ENCODE measurements at places on chromosomes 7 and 10.

DNA sequence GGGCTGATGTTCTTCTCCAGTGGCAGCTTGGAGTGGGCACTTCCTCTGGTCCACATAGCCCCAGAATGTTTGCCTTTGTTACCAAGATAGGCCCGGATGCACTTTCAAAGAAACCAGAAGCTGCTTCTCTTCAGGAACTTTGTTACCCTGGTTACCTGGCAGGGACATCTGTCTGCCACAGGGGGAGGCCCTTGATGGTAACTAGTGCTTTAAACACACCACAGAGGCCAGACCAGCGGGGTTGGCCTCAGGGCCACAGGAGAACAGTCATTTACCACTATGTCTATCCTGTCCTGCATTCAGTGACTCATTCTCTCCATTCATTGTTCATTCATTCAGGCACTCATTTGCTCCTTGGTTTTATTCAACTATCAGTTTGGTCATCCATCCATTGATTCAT, 11.9 kb upstream of the PLEKHA1 start:
- no peak for DNase-seq

GRCh38 chr10:31928549-31929260, at the start of gene ARHGAP12:
Gene ARHGAP12 (minus strand): TSS chr10:31928831. CDS start chr10:31908855, 19,976 bp downstream.
- peak; percentile 63 for DNase-seq

DNA sequence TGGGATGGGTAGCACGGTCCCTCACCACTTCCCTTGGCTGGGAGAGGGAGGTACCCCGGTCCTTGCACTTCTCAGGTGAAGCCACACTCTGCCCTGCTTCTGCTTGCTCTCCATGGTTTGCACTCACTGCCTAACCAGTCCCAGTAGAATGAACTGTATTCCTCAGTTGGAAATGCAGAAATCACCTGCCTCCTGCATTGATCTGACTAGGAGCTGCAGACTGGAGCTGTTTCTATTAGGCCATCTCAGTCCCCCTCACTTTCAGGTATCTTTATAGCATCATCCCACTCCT, 264.9 kb downstream of the ZWINT start:
- no peak for DNase-seq

DNA sequence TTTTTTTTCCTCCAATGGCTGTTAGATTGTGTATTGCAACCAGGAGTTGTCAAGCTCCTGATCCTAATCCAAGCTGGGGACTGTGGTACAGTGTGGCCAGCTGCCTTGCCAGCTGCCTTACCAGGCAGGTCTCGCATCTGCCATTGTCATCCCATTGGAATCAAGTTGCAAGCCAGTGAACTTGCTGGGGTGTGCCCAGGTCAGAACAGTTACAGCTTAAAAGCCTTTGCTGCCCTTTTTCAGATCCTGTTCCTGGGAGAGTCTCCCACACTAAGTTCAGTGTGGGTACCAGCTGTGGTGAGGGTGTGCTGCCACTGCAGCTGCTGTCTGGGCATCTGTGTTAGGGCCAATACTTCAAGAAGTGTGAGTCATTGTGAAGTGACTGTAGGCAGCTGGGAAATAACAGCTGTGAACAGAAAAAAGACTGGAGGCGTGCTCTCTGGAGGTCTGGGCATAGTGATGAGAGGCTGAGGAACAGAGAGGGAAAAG, 72.8 kb downstream of the CCNY start:
- peak; percentile 89 for DNase-seq

DNA sequence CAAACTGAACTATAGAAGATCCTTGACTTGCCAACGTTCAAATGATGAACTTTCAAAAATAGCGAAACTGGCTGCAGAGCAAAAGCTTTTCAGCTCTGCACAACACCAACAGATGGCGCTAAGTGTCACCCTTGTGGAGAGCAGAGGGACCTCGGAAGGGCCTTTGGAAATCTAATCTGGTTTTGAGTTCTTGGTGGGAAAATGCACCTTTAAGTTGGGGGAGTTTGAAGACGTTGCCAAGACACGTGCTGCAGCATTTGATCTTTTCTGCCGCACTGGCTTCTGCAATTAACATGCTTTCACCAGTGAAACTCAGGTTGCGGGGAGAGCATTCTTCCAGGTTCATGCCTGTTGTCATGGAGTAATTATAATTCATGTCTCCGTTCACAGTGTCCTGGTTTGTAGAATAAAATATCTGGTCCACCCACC, 26.3 kb upstream of the WDR11 start:
- DNase-seq, result peak; percentile 25

- DNase-seq, result no peak
These were observed 224.1 kb downstream of the DOCK4 start for GRCh38 chr7:111982133-111982532.

DNA sequence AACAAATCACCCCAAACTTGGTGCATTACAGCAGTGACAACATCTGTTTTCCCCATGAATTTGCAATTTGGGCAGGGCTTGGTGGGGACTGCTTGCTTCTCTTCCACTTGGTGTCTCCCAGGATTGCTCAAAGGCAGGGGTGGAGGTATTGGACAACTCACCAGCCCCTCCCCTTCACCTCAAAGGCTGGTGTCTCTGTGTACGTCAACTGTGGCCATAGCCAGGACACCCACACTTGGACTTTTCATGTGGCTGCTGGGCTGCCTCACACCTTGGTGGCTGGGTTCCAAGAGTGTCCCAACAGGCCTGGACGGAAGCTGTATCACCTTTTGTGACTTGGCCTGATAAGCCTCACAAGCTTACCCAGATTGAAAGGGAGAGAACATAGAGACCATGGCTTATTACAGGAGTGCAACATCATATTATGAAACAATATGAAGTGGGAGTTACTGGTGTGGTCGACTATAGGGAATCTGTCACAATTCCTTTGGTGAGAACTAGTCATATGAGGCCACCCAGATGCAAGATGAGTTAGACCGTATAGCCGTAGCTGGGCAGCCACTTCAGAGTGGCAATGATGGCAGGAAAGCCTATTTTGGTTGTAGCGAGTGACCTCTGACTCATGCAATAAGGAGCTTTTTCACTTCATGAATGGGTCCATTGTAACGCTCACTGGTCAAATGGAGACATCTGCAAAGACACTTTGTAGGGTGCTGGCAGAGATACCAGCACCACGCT, 187.6 kb upstream of the ITGB1 start:
- DNase-seq, result peak; percentile 65

DNA sequence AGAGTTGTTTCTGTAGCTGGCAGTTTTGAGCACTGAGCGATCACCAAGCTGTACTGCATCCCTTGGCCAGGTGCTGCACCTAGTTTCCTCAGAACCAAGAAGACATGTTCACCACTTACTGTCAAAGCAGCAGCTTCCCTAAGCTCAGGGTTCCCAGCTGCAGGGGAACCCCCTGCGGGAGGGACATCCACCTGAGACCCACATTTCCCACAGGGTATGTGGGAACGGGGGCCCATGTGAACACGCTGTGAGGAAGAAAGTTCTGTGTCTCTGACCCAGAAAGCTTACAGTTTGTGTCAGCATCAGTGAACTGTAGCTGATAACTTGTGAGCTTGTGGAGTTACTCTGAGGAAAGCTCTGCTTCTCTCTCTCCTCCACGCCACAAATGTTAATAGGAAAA, 436.8 kb upstream of the IGFBP3 start:
- DNase-seq, result no peak

GRCh38 chr10:7485244-7485556, 74.4 kb upstream of the SFMBT2 start:
- no peak for DNase-seq

DNA sequence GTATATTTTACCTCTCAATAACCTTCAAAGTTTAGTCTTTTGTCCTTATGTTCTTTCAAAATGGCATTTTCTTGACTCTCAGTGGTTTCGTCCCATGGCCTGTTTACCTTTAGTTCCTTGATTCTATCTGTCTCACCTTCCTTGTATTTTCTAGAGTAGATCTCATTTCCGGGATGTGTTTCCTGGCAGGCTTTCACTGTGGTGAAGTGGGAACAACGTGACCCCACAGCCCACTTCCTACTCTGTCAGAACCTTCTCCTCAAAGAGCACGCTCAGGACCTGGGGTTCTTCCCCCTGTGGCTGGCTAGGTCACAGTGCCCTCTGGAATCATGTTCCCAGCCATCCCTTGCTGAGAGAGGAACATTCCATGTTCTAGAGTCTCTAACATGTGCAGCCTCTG, 129.9 kb upstream of the ZNF32 start:
- no peak for DNase-seq

GRCh38 chr10:97748116-97748515, 11.2 kb downstream of the ZFYVE27 start:
- no peak for DNase-seq

- peak; percentile 23 for DNase-seq
These were observed 32.1 kb downstream of the JCAD start for GRCh38 chr10:30027057-30028005.

GRCh38 chr7:57225666-57226065, 93.4 kb upstream of the ZNF479 start:
- DNase-seq, result no peak

- DNase-seq, result no peak
These were observed 342.1 kb downstream of the PHF14 start for GRCh38 chr7:11315666-11316258.

GRCh38 chr10:88592906-88593305, 6.3 kb downstream of the LIPJ start:
- peak; percentile 20 for DNase-seq

- DNase-seq, result peak; percentile 49
These were observed 31.8 kb upstream of the GSDME start for GRCh38 chr7:24788961-24789576.

DNA sequence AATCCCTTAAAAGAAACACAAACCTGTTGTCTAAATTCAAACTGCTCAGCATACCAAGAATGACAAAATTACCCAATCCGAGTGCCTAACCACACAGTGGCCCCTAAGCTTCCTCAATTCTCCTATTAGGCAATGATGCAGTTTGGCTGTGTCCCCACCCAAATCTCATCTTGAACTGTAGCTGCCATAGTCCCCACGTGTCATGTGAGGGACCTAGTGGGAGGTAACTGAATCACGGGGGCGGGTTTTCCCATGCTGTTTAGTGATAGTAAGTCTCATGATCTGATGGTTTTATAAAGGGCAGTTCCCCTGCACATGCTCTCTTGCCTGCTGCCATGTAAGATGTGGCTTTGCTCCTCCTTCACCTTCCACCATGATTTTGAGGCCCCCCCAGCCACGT, 21.9 kb downstream of the PSAP start:
- peak; percentile 97 for DNase-seq

GRCh38 chr7:40551685-40552576, 417.1 kb downstream of the SUGCT start:
- DNase-seq, result peak; percentile 42

DNA sequence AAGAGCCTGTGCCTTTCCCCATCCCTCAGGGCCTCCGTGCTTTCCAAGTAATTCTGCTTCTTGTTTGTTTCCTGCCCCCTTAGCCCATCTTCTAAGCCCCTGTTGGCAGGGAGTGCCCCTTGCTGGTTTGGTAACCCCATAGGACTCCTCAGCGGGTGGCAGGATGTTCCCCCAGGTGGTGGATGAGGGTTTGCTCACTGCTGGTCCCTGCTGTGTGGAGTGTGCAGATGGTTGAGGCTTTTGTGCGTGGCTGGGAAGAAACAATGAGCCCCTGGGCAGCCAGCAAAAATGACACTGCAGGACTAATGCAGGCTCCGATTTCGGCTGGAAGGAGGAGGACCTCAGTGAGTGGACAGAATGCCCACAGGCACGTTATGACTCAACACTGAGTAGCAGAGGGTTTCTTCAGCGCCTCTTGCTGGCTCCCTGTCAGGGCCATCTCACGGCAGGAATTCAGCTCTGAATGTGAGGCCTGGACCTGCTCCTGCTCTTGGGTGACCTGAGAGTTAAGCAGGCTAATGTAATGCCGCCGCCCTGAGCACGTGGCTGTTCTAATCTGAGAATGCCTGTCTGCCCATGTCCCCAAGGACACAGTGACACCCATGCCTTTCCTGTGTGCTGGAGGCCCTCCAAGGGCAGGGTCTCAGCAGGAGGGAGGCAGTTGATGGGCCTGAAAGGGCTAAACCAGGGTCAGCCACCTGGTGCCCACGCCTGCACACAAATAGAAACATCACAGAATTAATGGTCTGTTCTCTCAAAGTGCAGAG, 16.6 kb downstream of the BAG3 start:
- DNase-seq, result no peak

GRCh38 chr7:48366096-48366495, 194.8 kb downstream of the ABCA13 start:
- DNase-seq, result no peak

DNA sequence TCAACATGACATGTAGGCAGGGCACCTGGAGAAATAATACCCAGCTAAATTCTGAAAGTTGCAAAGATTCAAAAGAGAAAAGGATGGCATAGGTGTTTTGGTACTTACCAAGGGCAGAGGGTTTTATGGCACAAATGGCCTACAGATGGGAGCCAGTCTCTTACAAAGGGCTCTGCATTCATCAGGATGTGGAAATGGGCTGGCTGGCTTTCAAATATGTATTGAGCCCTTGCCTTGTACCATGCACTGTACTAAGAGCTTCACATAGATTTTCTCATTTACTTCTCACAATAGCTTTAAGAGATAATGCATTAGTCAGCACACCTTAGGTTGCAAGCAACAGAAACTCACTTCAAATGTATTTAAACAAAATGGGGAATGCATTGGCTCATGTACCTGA, 327.1 kb downstream of the BICC1 start:
- DNase-seq, result no peak

GRCh38 chr7:2350861-2351260, 3.8 kb upstream of the EIF3B start:
- DNase-seq, result no peak

DNA sequence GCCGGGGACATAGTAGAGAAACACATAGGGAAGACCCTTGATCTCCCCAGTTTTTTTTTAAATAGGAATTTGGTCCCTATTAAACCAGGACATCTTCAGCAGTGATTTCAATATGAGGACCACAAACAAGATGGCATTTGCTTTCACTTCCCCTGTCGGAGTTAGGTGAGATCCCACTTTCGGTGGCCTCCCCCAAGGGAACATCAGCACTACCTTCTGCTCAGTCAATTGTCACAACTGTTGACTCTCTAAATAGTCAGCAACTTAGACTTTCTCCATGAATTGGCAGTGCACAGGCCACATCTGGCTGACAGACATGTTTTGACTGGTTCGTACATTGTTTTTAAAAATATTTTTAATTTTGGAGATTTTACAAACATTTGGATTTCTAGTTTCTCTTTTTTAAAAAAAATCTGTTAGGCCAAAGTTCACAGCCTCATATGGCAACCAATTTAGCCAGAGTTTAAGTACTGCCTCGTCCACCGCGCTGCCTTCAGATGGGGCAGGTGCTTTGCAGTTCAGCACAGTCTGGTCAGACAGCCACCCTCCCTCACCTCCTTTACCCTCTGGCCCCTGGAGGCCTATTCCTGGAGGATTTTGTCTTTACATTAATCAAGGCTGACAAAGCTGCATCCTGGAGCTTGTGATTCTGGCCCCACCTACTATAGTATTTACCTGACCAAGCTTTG, 139.2 kb upstream of the PRR15 start:
- no peak for DNase-seq

GRCh38 chr10:95840121-95840520, 67.7 kb upstream of the CC2D2B start:
- no peak for DNase-seq

DNA sequence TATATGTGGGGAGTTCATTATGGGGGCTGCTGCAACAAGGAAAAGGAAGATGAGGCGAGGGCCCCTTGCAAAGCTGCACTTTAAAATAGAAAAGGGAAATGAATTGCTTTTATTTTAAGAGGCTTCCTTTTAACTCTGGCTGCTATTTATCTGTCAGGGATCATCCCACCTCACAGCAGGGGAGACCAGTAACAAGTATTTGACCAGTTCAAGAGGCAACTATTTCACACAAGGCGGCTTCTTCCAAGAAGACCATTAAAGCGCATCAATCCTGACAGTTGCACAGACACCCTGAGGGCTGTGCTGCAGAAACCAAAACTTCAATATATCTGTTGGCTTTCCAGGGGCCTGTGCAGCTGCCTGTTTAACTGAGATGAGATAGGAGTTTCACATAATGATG, 1009.2 kb downstream of the SORCS3 start:
- no peak for DNase-seq

Data from inflammatory macrophage treated with lipopolysaccharide for 1 hour (primary cell).